ENCODE measurements at places on chromosomes 3 and 15. TPM values are rescaled to one million over a fixed set of nuclear protein-coding genes. Genes with fewer than 3 reads are reported as not detected.

- H3K4me1 ChIP-seq, result peaks cover 63% of the 10 kb centered on the region
- no peak overlapping the region for H3K4me3 ChIP-seq
- peaks cover 24% of the 10 kb centered on the region for H3K36me3 ChIP-seq
- DNase-seq, result peak; percentile 70
Observed at GRCh38 chr3:71064956-71065763, 518.4 kb downstream of the FOXP1 start.

GRCh38 chr3:98058244-98058960, 23.3 kb upstream of the GABRR3 start:
- H3K4me3 ChIP-seq, result no peak overlapping the region
- no peak for DNase-seq
- H3K36me3 ChIP-seq, result no peaks in the 10 kb centered on the region
- H3K4me1 ChIP-seq, result no peaks in the 10 kb centered on the region
- H3K27ac ChIP-seq, result no peak overlapping the region
- H3K27me3 ChIP-seq, result peaks cover 8% of the 10 kb centered on the region

GRCh38 chr3:42600958-42601675, 631 bp downstream of the NKTR start:
- peak; percentile 77 for DNase-seq
- peak overlapping the region; percentile 95 for H3K27ac ChIP-seq
- peaks cover 31% of the 10 kb centered on the region for H3K36me3 ChIP-seq
- peak overlapping the region; percentile 80 for H3K4me3 ChIP-seq

DNA sequence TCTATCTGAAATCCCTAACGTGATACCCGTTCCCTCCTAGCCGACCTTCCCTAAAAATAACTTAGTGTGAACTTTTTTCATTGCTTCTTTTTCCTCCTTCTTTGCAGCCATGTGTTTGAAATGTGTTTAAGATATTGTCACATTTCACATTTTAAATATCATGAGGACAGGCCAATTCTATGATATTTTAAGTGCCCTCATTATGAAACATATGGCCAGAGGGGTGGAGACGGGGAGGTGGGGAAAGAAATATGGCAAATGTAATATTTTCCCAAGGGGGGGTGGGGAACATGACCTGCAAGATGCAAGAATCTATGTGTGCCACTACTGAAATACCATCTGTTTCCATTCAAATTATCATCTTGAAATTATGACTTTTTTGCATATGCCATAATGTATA, 1039.2 kb downstream of the AGBL1 start:
- no peak overlapping the region for H3K27ac ChIP-seq
- H3K4me1 ChIP-seq, result no peaks in the 10 kb centered on the region
- H3K36me3 ChIP-seq, result no peaks in the 10 kb centered on the region
- no peak for DNase-seq
- peaks cover 2% of the 10 kb centered on the region for H3K27me3 ChIP-seq
- H3K4me3 ChIP-seq, result no peak overlapping the region

DNA sequence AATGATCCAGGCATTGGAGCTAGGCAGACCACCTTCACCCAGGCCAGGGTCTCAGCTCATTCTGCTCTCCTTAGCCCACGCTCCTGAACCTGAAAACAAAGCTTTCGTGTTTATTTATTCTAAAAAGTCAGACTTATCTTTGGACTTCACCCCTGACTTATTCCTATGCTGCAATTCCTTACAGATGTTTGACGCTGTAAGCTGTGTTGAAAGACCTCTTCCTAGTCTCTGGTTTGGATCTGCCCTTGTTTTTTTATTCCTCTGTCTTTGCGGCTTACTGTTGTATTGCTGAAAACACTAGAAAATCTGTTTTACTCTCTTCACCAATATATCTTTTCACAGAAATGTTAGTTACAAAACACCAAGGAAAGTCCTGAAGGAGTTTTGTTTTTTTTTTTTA, 40.5 kb upstream of the LDHAL6B start:
- no peaks in the 10 kb centered on the region for H3K36me3 ChIP-seq
- no peak for DNase-seq
- H3K27ac ChIP-seq, result no peak overlapping the region
- peaks cover 5% of the 10 kb centered on the region for H3K4me1 ChIP-seq
- no peak overlapping the region for H3K4me3 ChIP-seq
- H3K27me3 ChIP-seq, result no peaks in the 10 kb centered on the region

The ACTRT3 gene
- total RNA-seq, result 0.62 TPM

DNA sequence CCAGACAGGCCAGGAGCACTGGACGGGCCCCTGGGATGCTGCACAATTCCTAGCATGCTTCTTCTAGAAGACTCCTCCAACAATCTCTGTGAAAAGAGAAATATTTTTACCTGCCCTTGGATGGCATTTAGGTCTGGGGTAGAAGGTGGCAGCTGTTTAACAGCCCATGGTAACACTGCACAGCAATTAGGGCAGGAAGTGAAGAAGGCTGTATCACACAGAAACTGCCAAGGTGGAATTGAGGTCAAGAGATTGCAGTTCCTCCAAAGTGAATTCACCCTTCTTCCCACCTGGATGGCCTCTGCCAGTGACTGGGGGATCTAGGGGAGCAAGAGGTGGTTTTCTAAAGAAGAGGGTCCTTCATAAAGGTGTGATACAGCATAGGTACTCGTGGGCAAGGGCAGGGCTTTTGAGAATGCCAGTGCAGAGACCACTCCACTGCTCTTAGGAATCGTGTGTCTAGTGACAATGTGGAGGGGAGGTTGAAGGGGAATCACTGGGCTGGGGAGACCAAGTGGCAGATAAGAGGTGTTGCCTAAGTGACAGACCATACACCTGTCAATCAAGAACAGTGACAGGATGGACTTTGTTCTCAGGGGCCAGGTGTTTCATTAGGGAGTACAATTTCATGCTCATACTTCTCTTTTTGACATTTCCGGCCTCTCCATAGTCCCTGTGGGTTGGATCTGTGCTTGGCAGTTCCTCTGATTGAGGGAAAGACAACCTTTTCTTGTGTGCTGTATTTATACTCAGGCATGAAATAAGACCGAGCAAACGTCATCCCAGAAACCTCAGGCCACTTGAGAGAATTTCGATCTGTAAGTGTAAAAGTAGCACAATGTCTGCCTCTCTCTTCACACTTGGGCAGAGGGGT, 83.5 kb upstream of the BCL6 start:
- no peak overlapping the region for H3K27ac ChIP-seq
- H3K4me3 ChIP-seq, result no peak overlapping the region
- peaks cover 16% of the 10 kb centered on the region for H3K4me1 ChIP-seq
- H3K36me3 ChIP-seq, result no peaks in the 10 kb centered on the region
- DNase-seq, result no peak

The SLC22A14 gene
- total RNA-seq, result not detected

The BOC gene
- 0.40 TPM for total RNA-seq

DNA sequence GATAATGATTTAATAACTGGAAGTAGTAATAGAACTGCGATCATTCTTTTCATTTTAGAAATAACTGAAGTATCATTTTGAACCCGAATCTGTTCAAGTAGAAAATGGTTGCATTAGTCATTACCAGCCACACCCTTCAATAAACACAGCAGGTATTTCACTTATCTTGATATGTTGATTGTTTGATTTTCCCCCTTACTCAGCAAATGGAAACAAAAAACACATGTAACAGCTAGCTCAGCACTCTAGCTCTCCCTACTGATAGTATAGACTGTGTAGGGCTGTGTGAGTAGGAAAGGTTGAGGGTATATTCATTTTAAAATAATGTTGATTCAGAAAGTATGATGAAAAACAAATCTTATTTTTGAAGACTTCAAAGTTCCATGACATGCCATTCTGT, 1.1 kb upstream of the GPR149 start:
- no peak for DNase-seq
- H3K4me1 ChIP-seq, result peaks cover 7% of the 10 kb centered on the region
- H3K4me3 ChIP-seq, result no peak overlapping the region
- H3K36me3 ChIP-seq, result no peaks in the 10 kb centered on the region

DNA sequence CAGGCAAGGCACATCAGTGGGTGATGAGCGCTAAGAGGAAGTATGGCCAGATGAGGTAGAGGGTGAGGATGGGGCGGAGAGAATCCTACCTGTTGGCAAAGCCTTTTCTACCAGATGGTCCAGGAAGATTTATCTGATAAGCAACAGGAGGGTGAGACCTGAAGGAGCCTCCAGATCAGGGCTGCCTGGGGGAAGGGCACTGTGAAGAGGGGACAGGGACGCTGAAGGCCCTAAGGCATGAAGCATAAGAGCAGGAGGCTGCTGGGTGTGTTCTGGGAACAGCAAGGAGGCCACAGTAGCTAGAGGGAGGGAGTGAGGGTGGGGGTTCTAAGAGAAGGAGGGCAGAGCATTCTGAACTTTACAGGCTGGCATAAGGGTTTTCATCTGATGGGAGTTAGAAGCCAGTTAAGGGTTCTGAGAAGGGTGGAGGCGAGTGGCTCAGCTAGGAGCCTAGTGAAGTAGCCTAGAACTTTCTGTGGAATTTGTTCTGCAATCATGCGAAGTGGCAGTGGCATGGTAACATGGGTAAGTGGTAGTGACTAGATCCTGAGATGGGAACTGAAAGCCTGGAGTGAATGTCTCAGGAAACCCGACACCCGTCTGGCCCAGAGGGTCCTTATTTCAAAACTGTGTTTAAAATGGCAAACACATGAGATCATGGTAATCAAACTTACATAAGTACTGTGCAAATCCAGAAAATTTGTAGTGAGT, 29.9 kb downstream of the CGNL1 start:
- no peaks in the 10 kb centered on the region for H3K4me1 ChIP-seq
- DNase-seq, result no peak
- H3K36me3 ChIP-seq, result no peaks in the 10 kb centered on the region
- no peak overlapping the region for H3K27ac ChIP-seq
- no peak overlapping the region for H3K4me3 ChIP-seq
- H3K27me3 ChIP-seq, result no peaks in the 10 kb centered on the region

GRCh38 chr3:172853005-172853404, 102.5 kb downstream of the ECT2 start:
- H3K4me1 ChIP-seq, result no peaks in the 10 kb centered on the region
- no peak for DNase-seq
- H3K4me3 ChIP-seq, result no peak overlapping the region
- no peak overlapping the region for H3K27ac ChIP-seq

GRCh38 chr3:120344349-120344748, 4.8 kb downstream of the LRRC58 start:
- peaks cover 62% of the 10 kb centered on the region for H3K36me3 ChIP-seq
- H3K27me3 ChIP-seq, result no peaks in the 10 kb centered on the region
- peak overlapping the region; percentile 7 for H3K4me3 ChIP-seq
- no peak for DNase-seq
- H3K4me1 ChIP-seq, result peaks cover 54% of the 10 kb centered on the region
- H3K27ac ChIP-seq, result no peak overlapping the region

The CNTN3 gene
- total RNA-seq, result not detected

DNA sequence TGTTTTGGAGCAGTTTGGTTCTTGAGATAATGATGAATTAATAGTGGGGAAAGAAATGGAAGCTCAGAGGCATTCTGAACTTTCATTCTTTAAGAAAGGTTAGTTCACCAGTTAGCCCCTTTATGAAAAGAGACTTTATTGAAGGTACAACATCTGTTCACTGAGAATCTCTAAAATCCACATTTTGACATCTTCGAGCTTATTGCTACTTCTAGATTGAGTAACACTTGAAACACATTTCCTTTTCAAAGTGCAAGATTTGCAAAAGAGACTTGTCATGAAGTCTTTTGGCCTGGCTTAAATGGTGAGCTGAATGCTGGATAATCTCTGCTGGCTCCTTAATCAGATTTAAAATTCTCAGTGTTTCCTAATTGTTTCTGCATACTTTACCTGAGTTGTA, 42.3 kb downstream of the RAB8B start:
- H3K4me3 ChIP-seq, result peak overlapping the region; percentile 18
- H3K36me3 ChIP-seq, result peaks cover 37% of the 10 kb centered on the region
- no peak for DNase-seq
- peak overlapping the region; percentile 76 for H3K27ac ChIP-seq
- H3K27me3 ChIP-seq, result no peaks in the 10 kb centered on the region

GRCh38 chr15:40118473-40118872, 9.8 kb upstream of the BMF start:
- H3K36me3 ChIP-seq, result no peaks in the 10 kb centered on the region
- peak; percentile 1 for DNase-seq
- H3K4me1 ChIP-seq, result peaks cover 16% of the 10 kb centered on the region
- no peaks in the 10 kb centered on the region for H3K27me3 ChIP-seq

DNA sequence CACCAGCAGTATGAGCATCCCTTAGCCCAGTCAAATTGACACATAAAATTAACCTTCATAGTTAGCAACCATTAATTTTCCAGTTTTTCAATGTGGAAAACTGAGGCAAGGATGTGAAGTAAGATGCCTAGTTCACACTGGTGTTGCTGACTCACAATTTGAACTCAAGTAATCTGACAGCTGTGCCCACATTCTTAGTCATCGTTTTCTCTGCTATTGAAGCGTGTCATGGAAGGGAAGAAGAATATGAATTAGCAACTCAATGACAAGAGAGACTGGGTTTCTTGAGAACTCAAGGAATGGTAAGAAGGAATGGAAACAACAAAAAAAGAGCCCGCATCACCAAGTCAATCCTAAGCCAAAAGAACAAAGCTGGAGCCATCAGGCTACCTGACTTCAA, 261.4 kb downstream of the EPHA3 start:
- H3K27ac ChIP-seq, result no peak overlapping the region
- H3K4me1 ChIP-seq, result no peaks in the 10 kb centered on the region
- DNase-seq, result no peak
- no peaks in the 10 kb centered on the region for H3K27me3 ChIP-seq
- H3K36me3 ChIP-seq, result no peaks in the 10 kb centered on the region
